ENCODE measurements at places on chromosomes 1 and 21.

DNA sequence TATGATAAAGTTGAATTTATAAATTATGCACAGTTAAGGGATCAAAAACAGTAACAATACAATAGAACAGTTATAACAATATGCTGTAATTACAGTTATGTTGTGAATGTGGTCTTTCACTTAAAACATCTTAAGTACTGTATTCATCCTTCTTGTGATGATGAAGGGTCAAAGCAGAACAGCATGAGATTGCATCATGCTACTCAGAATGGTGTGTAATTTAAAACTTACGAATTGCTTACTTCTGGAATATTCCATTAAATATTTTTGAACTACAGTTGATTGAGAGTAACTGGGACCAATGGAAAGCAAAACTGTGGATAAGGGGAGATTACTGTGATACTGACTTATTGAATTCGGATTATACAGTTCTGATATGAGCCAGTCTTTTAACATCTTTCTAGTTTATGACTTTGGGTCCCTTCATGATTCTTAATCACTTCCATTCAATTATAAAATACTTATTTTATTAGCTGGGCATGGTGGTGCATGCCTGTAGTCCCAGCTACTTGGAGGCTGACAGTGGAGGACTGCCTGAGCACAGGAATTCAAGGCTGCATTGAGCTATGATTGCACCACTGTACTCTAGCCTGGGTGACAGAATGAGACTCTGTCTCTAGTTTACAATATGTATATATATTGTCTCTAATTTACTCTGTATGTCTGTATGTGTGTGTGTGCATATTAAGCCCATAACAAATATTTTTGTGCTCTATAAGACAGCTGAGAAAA lies 43.2 kb downstream of the ATP1B1 start:
- no peak for DNase-seq

- DNase-seq = no peak
Measured at GRCh38 chr1:156639601-156640101, 2.3 kb upstream of the BCAN start.

DNA sequence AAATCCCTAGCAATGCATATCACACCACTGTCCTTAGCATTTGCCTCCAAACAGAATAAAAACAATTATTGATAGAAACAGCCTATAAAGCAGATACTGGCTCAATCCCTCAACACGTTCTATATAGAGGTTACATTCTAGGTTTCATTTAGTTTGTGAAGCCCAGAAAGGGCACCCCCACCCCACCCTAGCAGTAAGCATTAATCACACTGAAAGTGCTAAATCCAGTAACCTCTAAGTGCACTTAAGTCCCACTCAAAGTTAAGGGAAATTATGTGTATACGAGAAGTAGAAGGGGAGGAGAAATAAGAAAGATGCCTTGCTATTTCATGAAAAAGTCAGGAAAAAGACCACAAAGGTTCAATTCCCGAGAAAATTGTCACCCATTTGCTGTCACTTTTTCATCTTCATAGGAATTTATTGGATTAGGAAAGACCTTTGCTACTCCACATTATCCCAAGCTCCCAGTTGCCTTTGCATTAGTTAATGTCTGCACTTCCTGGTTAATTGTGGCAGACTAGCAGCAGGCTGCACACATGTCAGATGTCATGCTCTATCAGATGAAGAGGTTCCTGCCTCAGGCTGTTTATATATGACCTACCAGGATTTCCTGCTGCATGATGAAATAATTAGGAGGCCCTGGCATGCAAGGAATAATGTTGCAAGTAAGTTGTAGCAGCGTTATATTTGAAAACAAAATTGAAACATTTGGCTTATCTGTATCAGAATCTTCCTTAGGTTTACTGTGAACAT lies 54.5 kb upstream of the LHX8 start:
- no peak for DNase-seq

DNA sequence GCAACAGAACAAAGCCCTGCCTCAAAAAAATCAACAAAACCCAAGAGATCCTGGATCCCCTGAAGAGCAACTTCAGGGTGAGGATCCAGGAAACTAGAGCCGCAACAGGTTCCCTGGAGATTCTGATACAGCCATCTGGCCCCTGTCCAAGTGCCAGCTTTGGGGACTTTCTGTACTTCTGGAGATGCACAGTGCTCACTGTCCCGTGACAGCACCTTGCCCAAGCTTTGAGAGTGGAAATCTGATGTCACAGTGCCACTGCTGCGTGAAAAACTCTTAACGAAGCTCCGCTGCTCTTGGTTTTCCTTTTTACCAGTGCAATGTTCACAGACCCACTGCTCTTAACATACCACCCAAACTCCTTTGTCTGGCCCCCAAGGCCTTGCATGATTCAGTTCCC lies 26.3 kb downstream of the STK40 start:
- DNase-seq = no peak

DNA sequence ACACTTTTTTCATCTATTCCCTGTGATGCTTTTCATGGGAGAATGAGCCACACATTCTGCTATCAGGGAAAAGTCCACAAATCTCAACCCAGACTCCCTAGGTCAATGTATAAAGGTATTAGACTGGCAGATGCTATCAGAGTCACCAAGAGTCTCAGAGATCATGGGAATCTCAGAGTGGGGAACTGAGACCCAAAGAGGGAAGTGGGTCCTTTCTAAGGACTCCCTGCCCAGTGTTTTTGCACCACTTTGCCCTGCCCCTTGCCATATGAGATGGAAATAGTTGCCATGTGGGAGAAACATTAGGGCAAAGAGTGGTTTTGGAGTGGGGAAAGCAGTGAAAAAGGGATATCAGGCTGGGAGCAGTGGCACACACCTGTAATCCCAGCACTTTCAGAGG lies 19.1 kb upstream of the AZIN2 start:
- DNase-seq = no peak

- no peak for DNase-seq
Measured at GRCh38 chr1:160066829-160067745, 2.9 kb downstream of the KCNJ10 start.

GRCh38 chr1:205142102-205142469 lies 20.3 kb upstream of the RBBP5 start:
- no peak for DNase-seq

- no peak for DNase-seq
Measured at GRCh38 chr1:195979646-195980045, 628.6 kb downstream of the KCNT2 start.

- no peak for DNase-seq
Measured at GRCh38 chr1:157272264-157272663, 134.1 kb upstream of the ETV3 start.

DNA sequence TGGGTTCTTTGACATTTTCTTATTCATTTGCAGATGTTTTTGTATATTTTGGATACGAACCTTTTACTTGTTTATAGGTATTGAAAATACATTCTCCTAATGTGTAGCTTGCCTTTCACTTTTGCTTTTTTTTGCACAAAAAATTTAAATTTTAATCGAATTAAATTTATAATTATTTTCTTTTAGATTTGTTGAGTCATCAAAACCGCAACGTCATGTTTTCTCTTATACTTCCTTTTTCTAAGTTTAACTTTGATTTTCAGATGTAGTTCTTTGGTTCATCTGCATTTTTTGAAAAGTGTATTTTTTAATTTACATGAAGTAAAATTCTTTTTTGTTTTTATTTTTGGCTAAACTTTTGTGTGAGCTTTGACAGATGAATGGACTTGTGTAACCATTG lies 243.7 kb upstream of the DPYD start:
- no peak for DNase-seq

DNA sequence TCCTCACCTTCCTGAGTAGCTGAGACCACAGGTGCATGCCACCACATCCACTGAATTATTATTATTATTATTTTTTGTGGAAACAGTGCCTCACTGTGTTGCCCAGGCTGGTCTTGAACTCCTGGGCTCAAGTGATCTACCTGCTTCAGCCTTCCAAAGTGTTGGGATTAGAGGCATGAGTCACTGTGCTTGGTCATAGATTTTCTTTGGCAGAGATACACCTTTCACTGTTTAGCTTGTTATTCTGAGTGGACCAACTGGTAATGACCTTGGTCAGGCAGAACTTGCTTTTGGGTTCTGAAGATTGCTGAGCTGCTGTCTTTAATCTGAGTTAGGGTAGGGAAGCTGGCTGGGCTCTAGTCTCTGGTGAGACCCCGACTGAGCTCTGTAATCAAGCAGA lies 66.8 kb downstream of the DNAH14 start:
- no peak for DNase-seq

DNA sequence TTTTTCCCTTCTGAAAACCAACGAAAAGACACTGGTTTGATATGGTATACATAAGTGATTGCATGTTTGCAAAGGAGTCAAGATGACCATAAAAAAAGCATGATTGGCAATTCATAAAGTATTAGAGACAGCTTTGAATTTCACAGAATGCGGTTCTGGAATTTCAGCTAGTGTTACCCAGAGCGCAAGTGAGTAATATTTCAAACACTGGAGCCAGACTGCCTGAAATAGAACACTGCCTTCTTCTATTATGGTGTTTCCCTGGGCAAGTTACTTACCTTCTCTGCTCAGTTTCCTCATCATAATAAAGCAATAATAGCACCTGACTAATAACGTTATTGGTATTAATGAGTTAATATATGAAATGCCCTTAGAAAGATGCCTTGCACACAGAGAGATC lies 54.7 kb downstream of the NEGR1 start:
- DNase-seq = no peak

DNA sequence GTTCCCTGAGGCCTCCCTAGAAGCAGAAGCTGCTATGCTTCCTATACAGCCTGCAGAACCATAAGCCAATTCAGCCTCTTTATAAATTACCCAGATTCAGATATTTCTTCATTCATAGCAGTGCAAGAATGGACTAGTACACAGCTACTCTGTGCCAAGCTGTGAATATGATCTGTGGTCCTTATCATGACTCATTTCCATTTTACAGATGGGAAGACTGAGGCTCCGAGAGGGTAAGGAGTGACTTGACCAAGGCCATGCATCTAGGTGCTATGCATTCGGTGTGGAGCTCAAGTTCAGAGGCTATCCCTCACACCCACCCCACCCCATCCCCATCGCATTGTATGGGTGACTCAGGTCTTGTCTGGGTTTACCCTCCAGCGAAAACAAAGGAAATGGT lies 52.3 kb upstream of the DISP3 start:
- no peak for DNase-seq

DNA sequence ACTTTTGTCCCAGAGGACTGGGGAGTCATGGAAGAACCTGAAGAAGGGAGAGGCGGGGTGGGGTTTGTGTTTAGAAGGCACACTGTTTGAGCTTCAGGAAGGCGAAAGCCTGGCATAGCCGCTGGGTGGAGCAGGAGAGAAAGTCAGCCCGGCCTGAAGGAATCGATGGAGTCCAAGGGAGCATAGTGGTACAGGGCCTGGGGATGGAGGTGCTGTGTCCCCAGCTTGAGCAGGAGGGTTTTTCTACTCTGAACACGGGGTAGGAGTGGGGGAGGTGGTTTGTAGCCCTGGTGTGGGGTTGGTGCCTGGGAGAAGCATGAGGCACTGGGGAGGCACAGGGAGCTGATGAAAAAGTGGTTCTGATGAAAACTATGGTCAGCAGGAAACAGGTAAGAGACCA lies 4.7 kb upstream of the CCDC24 start:
- DNase-seq = no peak

- no peak for DNase-seq
Measured at GRCh38 chr1:27832762-27833161, 2.2 kb downstream of the PPP1R8 start.

DNA sequence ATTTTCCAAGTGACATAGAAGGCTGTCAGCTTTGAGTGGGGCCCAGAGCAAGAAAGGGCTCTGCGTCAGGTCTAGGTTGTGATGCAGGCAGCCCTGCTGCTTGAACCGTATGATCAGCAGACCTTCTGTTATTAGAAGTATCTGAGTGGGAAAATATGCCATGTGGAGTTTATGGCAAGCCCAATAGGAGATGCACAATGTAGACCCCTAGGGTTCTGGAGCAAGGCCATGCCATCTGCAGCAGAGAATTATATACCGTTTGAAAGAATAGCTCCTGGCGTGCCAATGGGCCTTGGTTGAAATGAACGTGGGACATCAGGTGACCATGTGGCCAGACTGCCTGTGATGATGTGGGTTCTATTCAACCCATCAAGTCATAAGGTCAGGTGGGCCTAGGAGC lies 44.1 kb upstream of the ZBTB18 start:
- no peak for DNase-seq

GRCh38 chr1:109775398-109775797 lies 11.7 kb upstream of the EPS8L3 start:
- no peak for DNase-seq

DNA sequence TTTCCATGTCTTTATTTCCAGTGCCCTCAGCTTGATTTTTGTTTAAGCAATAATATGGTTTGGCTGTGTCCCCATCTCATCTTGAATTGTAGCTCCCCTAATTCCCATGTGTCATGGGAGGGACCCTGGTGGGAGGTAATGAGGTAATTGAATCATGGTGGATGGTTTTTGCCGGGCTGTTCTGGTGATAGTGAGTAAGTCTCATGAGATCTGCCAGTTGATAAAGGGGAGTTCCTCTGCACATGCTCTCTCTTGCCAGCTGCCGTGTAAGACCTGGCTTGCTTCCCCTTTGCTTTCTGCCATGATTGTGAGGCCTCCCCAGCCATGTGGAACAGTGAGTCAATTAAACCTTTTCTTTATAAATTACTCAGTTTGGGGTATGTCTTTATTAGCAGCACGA lies 559.6 kb upstream of the ADAMTS5 start:
- DNase-seq = no peak

GRCh38 chr1:91806181-91806768 lies 79.7 kb downstream of the TGFBR3 start:
- DNase-seq = no peak

DNA sequence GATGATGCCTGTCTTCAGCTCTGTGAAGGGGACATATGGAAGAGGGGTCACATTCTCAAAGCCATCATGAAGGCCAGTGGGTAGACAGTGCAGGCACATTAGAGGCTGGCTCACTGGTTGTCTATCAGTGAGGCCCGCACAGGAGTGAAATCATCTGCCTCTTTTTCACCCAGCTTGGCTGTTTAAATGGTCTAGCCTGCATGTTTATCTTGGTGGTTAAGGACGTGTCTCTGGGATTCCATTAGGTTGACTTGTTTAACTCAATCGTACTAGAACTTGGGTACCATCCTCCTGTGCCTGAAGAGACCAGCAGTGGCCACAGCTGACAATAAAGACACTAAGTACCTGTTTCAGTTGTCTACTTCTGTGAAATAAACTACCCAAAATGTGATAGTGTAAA lies 219.3 kb downstream of the PLPP3 start:
- DNase-seq = no peak

- no peak for DNase-seq
Measured at GRCh38 chr1:205001162-205001561, 41.9 kb upstream of the CNTN2 start.

- DNase-seq = no peak
Measured at GRCh38 chr1:38585971-38586370, 273.6 kb downstream of the RRAGC start.

DNA sequence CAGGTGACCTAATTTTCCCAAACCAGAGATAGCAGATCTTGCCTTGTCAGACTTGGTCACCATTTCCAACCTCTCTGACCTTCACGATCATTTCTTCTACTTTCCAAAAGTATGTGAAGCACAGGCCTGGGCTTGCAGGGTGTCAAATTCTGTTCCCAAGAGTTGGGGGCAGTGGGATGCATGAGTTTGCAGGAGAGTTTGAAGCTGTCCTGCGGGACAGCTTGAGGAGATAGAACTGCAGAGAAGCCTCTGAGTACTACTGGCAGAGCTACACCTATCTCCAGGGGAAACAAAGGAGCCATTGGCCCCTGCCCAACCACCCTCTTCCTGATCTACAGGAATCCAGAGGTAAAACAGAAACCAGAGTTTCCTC lies 11.3 kb downstream of the TXNIP start:
- no peak for DNase-seq

- no peak for DNase-seq
Measured at GRCh38 chr1:34759503-34760357, at the start of gene GJB4. TSS of gene GJB4 (plus strand) at chr1:34759740. CDS start at chr1:34761255, 1,515 bp downstream.

- DNase-seq = no peak
Measured at GRCh38 chr21:44419679-44420078, 35.6 kb upstream of the LRRC3 start.

GRCh38 chr1:232334811-232335210 lies 295.1 kb downstream of the SIPA1L2 start:
- no peak for DNase-seq

All from NCI-H1105 (cell line).